ENCODE measurements at places on chromosomes 4 and X.

GRCh38 chr4:20272411-20272872, 20.7 kb downstream of the SLIT2 start:
- peak; percentile 36 for DNase-seq

DNA sequence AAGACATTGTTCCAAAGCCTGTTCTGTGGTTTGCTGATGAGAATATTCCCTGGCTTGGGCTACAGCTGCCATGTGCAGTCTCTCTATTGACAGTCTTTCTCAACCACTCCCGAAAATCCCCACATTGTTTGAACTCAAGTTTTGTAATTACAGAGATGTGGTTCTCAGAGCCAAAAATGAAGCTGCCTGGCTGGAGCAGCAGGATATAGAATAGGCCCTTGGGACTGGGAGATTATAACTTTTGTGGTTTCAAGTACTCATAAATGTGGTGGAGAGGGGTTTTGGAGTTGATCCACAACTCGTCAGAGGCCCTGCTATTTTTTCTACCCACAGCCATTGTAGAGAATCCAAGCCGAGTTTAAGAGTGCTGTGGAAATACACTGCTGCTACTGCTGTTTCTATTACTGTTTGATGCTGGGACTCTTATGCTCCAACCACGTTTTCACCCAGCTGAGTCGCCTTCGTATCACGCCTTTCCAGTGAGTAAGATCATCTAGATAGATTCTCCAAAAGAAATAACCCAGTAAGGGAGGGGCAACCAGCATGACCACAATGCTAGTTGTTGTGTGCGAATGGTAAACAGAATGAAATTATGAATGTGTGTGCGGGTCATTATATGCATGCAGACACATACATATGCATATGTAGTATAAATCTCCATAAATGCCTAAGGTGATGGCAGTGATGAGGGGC, 57.1 kb upstream of the ATXN3L start:
- DNase-seq = peak; percentile 97

GRCh38 chr4:48203819-48204218, 65.8 kb downstream of the TEC start:
- no peak for DNase-seq

DNA sequence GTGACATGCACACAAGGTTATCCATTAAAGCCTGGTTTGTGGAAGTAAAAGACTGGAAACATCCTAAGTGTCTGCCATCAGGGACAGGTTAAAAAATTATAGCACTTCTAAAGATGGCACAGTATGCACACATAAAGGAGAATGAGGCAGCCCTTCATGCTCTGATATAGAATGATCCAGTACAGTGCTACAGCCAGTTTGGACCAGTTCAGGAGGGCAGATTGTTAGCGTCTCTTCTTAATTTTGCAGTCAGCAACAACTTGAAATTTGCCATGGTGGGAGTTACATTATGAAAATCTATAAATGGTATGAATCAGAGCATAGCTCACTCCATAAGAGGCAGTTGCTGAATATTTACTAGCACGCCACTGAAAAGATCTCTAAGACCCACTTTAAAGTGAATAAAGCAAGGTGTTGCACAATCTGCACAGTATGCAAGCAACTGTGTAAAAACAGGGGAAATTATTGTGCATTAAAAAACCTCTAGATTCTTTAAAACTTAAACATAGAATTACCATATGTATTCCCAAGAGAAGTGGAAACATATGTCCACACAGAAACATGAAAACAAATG, 20.3 kb upstream of the SOD3 start:
- DNase-seq = no peak

- no peak for DNase-seq
Observed at GRCh38 chrX:8647176-8647575, 84.8 kb downstream of the ANOS1 start.

GRCh38 chr4:84221704-84222103, 277.4 kb downstream of the NKX6-1 start:
- DNase-seq = no peak

- no peak for DNase-seq
Observed at GRCh38 chr4:9942139-9942538, 79.2 kb downstream of the SLC2A9 start.

DNA sequence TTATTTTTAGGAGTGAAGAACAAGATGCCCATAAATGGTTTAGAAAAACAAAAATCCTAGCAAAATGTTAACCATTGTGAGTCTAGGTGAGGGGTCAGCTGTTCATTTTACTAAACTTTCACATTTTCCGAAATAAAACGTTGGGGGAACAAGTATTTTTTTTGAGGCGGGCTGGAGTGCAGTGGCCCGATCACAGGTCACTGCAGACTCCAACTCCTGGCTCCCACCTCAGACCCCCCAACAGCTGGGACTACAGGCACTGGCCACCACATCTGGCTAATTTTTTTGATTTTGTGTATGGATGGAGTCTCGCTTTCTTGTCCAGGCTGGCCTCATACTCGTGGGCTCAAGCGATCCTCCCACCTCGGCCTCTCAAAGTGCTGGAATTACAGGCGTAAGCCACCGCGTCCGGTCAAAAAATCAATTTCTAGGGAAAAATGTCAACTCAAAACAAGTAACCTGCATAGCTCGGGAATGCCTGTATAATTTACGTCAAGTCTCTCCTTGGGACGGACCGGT, 742 bp upstream of the TAF1 start:
- no peak for DNase-seq

- DNase-seq = no peak
Observed at GRCh38 chr4:94221916-94222315, 14.3 kb downstream of the SMARCAD1 start.

- DNase-seq = peak; percentile 87
Observed at GRCh38 chr4:13888112-13888511, 260.6 kb upstream of the BOD1L1 start.

DNA sequence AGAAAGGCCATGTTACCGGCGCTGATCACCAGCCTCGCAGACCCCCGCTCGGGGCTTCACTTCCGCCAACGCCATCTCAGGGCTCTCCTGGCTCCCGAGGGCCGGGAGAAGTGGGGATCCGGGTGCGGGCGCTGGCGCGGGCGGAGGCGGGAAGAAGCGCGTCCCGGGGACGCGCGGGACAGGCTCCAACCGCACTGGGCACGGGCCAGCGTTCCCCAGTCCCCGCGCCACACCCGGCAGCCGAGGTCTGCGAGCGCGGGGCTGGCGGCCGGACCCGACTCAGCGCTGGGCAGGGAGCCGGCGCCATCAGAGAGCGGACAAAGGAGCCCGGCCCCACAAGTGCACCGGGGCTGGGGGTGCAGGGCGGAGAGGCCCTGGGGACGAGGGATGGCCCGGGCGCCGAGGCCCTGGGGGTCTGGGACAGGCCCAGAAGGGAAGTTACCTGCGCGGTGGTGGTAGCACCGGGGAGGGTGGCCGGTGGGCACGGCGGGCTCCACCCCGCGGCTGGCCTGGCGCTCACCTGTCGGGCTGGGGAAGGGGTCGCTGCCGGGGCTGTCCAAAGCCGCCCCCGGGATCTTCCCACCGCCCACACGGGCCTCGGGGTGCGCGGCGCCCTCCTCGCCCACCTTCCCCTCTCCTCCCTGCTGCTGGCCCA, 449 bp downstream of the CTPS2 start:
- DNase-seq = no peak

- DNase-seq = no peak
Observed at GRCh38 chr4:48557478-48557877, 67.4 kb downstream of the ZAR1 start.

DNA sequence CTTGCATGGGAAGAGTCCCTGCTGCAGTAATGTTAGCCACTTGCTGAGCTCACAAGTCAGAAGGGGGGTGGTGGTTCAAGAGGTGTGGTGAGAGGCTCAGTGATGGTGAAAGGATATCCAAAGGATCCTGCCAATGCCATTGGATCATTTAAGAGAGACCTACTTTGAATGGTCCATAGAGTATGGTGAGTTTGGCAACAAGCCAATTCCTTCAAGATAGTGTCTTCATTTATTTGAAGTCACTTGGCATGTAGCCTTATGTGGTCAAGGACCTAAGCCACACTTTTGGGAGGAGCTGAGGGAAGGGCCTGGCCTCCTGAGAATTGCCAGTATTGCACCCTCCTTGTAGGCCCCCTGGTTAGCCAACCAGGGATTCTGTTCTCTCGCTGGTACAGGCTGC, 87.9 kb downstream of the TSPAN7 start:
- DNase-seq = no peak

DNA sequence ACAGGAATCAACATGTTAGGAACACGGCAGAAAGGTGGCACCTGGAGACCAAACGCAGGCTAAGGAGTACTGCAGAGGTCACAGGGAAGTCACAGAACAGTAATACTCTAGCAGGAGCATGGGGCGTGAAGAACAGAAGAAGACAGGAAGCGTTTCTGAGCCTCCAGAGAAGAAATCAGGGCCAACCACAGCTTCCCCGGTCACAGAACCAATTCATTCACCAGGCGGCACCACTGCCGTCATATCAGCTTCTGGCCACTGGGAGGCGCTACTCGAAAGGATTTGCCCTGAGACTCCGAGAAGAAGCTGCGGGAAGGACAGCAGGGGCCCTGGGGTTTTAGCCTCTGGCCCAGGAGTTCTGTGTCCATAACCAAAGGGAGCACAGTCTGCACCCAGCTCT, 78.0 kb upstream of the DRD5 start:
- no peak for DNase-seq

DNA sequence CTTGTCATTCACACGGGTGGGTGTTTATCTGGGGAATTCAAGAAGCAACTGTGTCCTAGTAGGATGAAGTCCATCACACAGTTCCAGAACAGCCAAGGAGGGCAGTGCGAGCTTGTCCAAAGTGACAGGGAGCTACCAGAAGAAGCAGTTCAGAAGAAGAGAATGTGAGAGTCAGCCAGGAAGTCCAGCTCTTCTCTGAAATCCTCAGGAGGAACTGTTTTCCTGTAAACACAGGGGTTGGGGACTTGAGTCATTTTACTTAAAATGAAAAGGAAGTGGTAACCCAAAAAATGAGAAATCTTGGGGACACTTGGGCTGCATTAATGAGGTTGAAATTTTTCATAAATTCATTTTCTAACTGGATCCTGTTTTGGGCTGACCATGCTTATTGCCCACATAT, 8.2 kb upstream of the TLR10 start:
- no peak for DNase-seq

GRCh38 chr4:158159718-158160094, 13.1 kb downstream of the GASK1B start:
- DNase-seq = no peak

Measured in fibroblast of gingiva (primary cell).